Stimulated activated CD4-positive, alpha-beta T cell treated with anti-CD3 and anti-CD28 coated beads, Interleukin-15, amount 100 ng/mL, for 24 hours (primary cell): ENCODE measurements at places on chromosomes 12 and 14.

DNA sequence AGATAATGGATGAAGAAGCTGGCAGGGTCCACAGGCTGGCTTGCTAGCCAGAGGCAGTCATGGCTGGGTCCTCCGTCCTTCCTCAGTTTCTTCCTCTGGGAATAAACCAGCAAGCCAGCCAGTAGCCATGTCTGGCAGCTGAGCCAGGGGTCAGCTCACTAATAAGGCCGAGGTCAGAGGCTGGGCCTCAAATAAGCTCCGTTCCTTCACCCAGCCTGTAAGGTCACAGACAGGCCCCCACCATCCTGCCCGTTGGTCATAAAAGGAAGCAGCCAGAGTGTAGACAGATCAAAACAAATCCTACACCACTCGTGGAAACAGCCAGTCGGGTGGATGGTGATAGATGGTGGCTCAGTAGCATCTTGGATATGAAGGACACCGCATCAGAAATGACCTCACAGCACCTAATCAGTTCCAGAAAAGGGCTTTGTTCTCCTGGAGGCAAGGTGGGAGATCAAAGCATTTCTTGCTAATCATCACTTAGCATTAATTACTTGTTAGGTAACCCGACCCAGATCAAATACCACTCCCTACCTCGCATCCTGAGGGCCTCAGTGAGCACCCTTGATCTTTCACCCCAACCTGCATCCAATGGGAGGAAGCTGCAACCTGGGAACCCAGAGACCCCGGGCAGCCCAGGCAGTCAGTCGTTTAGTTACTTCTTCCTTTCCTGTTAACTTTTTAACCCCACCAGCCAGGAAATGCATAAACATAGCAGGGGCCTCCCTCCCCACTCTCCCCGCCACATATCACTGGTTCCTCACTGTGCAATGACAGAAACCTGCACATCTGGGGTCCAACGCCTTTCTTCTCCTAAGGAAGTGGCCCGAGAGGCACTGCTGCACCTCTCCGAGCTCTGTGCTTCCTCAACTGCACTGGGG is 90.2 kb downstream of the KDM2B start:
- no peak for DNase-seq

DNA sequence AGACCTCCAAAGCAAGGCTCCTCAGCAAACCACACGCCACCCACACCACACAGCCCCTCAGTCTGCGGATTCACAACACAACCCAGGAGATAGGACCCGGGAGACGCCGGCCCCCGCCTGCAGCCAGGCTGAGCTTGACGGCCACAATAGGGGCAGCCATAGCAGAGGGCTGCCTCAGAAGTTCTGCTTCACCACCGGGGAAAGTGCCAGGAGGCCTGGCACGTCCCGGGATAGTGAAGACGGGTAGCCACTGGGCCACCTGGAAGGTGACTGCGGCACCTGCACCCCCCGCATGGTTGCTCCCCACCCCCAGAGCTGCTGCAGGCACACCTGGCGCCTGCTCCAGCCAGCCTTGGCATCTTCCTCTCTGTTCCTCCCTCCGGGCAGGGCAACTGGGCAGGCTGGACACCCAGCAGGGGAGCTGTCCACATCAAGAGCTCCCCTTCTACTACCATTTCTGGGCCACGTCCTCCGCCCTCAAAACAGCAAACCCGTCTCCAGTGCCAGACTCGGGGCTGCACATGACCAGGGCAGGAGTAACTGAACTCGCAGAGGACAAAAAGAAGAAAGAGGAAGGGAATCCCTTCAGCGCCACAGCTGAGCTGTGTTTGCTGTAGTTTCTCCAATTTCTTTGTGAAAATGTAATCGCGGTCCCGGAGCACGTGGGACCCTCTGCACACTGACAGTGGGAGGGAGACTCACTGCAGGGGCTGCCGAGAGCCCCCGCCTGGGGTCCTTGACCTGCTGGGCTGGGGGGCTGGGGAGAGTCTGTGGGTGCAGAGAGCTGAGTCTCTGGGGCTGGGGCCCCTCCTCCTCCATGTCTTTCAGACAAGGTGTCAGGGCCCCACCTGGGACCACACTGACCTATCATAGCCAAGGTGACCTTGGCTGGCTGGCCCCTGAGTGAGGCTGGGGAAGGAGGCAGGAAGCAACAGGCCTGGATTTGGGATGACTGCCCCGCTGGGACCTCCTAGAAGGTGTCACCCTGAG is 74.2 kb upstream of the C14orf180 start:
- DNase-seq, result no peak

DNA sequence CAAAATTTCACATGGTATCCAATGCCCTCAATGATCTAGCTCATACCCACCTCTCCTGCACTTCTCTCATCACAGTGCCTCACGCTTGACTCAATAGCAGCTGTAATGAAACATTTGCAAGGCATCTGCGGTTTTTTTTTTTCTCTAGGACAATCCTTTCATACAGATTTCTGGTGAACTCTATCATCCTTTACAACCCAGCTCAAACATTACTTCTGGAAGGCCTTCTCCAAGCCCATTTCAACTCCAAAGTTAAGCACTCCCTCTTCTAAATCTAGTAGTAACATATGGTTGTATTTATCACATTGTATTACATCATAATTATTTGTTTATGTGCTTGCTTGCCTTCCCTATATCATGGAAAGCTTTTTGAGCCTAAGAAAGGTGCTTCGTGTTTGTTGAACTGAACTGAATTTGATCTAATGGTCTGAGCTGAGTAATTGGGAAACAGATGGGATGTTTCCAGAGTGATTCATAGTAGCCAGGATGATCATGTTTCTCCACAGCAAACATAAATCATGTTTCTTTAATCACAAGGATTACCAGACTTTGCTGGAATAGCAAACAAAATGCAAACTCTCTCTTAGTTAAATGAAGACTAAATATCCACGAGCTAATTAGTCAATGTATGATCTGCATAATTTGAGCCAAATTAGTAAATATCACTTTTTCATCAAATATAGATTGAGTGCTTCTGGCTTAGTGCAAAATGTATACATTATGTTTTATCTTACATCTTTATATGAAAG is 14.3 kb downstream of the CFL2 start:
- no peak for DNase-seq

GRCh38 chr12:129195081-129195480 is 341.8 kb downstream of the GLT1D1 start:
- no peak for DNase-seq

- no peak for DNase-seq
These were observed 377.1 kb upstream of the FAR2 start for GRCh38 chr12:28771968-28772367.

DNA sequence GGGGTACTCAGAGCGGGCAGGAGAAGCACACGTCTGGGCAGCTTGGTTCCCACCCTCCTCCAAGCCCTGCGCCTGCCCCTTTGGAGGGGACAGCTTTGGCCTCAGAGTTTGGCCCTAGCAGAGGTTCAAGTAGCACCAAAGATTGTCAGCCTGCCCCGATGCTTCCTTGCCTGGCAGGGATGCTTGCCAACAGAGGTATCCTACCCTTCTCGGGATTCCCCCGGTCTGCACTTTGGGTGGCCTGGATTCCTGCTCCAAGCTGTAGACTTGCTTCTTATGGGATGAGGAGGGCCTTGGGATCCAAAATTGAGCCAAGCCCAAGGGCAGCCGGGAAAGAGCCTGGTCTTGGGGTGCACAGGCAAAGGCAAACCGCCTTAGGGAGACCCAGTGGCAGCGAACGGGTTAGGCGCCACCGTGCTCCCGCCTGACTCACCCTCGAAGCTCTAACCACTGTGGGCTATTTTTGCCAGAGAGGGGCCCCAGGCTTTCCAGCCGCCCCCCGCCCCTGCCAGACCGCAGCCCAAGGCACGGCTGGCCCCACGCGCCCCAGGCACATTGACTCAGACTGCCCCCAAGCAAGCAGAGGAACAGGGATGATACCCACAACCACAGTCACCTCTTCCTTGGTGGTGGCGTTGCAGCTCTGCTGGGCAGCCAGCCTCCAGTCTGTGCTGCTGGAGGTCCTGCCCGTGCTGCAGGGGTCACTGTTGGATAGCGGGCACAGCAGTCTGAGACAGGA is 847 bp upstream of the WNT10B start:
- DNase-seq, result peak; percentile 68

GRCh38 chr12:90627180-90627896 is 327.6 kb downstream of the CCER1 start:
- DNase-seq, result no peak

GRCh38 chr14:50099335-50099734 is 17.0 kb downstream of the VCPKMT start:
- DNase-seq, result peak; percentile 30

DNA sequence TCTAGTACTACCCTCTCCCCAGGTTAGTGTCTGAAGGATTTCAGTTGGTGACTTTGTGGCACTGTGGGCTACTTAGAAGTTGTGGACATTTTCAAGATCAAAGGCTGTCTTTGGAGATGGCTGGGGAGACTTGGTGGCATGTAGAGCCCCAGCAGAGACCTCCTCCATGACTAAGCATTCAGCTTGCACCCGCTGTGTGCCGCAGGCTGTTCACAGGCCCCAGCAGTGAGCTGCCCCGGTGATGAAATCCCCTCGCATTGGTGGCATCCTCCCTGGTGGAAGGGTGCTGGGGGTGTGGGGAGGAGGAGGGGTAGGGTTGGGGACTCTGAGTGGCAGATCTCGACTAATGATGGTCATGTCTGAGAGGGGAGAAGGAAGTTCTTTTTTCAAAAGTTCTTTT is 173.9 kb downstream of the TSPAN9 start:
- no peak for DNase-seq

GRCh38 chr12:83335748-83336147 is 649.0 kb downstream of the TMTC2 start:
- DNase-seq, result no peak

- DNase-seq, result peak; percentile 62
These were observed 121.7 kb downstream of the CHST11 start for GRCh38 chr12:104578453-104578852.

DNA sequence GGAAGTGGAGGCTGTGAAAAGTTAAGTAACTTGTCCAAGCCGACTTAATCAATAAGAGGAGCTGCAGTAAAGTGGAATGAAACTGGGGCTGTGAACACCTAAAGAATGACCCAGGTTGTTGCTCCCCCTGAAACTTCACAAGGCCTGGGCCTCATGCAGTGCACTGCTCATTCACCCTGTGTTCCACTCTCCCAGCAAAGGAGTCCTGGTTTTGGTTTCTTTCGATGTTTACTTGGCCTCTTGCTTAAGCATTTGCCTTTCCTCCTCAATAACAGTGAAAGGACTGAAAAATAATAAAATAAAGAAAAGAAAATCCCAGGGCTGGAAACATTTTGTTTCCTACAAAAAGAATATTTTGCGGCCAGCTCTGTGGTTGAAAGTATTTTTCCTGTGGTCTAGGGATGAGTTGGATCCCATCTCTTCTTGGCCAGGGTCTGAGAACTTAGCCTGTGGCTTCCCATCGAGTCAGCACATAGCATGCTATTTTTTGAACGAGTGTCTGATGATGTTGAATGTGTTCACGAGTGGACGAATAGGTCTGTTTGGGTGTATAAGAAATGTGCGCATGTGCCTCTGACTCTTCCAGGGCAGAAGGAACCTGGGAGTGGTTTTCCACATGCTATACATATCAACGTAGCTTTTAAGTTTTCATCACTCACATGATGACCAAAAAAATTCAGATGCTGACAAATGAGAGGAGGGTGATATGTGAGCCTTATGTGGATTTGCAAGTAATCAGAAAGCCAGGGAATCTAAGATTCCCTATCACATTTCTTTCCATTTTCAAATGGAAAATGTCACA is 349.8 kb downstream of the ZFP36L1 start:
- no peak for DNase-seq

- no peak for DNase-seq
These were observed 132.1 kb downstream of the DICER1 start for GRCh38 chr14:95025218-95025617.

- DNase-seq, result no peak
These were observed 64.5 kb downstream of the BCL11B start for GRCh38 chr14:99207456-99207855.

- no peak for DNase-seq
These were observed 167.8 kb downstream of the TTC6 start for GRCh38 chr14:37763266-37763665.

- no peak for DNase-seq
These were observed 14.2 kb downstream of the GLT1D1 start for GRCh38 chr12:128867466-128867865.

GRCh38 chr14:90444077-90444696 is 47.4 kb downstream of the CALM1 start:
- DNase-seq, result no peak

DNA sequence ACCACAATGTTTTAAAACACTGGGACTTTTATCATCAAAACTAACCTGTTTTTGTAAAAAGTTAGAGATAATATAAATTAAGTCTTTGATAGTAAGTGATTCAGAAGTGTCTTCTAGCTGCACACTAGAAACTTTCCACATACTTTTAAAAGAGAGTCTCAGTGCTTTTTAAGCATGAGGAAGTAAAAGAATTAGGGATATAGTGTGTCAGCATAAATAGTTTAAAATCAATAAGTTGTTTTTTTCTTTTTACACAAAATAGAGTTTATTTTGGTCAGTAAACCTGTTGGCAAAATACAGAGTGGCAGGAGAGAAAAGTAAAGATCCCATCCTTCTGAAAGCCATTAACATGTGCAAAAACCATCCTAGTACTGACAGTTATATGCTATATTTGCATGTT is 1.7 kb downstream of the DNM1L start:
- no peak for DNase-seq

GRCh38 chr12:68831272-68831671 is 23.3 kb downstream of the MDM2 start:
- DNase-seq, result no peak

DNA sequence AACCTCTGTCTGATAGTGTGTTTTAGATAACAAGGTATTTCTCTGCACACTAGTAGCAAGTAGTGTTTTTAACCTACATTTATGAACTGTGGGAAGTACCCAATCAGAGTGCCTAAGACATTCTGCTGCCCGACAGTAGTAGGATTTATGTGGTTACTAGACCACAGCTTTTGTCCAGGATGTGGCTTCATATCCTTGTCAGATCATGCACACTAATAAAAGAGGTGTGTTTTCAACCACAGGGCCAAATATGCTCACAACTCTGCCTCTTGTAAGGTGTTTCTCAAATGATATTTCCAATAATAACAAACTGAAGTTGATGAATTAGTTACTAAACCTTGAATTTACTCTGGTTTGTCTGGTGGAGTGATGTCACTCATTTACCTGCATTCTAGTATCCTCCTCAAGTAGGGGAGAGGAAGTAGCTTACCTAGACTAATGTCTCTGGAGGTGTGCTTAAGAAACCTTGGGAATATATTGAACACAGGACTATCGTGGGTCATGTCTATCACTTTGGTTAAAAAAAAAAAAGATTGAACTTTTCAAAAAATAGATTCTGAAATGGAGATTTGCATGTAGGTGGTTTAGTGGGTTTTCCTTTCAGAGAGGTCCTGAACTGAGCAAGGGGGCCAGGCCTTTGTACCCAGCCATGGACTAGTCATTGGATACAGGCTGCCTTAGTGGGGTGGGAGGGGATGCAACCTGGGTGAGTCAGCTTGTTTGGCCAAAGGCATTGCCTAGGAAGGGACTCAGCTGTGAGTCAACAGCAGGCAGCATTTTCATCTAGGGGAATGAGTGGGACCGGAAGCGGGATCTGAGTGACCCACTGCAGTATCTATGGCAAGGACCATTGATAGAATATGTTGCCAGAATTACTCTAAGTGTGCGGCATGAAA is 14.1 kb downstream of the FBXW8 start:
- DNase-seq, result peak; percentile 49

GRCh38 chr12:54991161-54991990 is 6.8 kb upstream of the TESPA1 start:
- peak; percentile 52 for DNase-seq
